NCI-H187 treated with DMSO at 0.1 percent for 48 hours (cell line): ENCODE measurements at places on chromosomes 11 and 22.
A peak's percentile ranks its signal among the peaks of the same experiment; 100 is the strongest.

DNA sequence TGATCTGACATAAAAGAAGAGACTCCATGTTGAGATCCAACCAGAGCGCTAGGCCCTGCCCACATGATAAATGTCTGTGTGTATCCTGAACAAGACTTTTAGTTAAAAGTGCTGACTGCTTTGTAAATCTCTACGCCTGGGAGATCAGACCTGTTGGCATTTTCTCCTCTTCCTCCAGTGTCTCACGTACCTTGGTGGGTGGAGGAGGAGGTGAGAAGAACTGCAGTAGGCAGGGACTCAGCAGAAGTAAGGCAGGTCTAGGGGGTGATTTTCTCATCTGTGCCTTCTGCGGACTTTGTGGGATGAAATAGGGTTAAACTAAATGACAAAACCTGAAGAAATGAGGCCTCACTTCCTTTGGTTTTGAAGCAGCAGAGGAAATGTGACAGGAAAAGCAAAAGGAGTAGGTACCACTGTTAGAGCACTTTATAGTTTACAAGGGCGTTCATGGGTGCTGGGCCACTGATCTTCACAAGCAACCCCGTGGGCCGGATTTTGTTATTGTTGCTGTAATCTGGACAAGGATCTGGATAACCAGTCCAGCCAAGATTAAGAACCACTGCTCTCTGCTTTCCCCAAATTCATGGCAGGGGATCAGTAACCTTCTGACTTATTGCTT is 36.7 kb upstream of the PLET1 start:
- DNase-seq, result no peak

DNA sequence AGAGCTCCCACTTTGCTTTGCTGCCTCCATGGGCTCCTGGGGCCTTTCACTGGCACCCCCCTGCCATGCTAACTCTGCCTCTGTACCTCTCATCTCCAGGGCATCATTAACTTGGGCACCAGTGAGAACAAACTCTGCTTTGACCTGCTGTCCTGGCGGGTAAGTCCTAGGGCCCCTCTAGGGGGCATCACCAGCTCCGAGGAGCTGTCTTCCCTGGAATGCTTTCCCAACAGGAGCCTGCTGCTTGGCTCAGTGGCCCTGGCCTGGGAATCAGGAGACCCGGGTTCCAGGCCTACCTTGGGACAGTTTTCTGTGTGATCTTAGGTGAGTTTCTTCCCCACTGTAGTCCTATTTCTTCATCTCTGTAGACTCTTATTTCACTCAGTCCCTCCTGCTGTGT is 5.1 kb downstream of the ACCS start:
- no peak for DNase-seq

GRCh38 chr11:955154-956063 is 29.7 kb downstream of the AP2A2 start:
- no peak for DNase-seq

- DNase-seq, result peak; percentile 3
Measured at GRCh38 chr22:36986242-36986821, 32.9 kb downstream of the TST start.

DNA sequence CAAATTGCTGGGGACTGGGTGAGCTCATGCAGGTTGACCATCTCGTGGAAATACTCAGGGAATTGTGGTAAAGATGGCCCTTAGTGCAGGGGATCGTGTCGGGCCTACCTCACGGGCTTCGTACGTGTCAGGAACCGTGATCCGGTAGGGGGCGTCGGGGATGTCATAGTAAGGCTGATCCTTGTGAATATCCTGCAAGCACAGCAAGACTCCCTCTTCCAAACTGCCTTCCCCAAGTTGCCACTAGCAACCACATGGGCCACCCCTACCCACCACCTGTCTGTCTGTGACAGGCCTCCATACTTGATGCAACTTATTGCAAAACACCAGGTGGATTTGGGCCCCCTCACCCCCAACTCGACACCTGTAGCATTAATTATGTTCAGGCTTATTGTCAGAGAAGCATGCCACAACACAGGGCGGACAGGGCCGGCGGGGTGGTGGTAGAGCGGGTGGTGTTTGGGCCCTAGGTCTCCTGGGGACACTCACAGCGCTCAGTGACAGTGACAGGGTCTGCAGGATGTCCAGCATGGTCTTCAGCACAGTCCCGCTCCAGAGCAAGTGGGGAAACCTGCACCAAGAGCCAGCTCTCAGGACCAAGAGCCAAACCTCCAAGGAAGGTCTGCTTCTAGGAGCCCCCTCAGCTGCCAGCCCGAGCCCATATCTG is 22.6 kb upstream of the SERPIND1 start:
- DNase-seq, result no peak

DNA sequence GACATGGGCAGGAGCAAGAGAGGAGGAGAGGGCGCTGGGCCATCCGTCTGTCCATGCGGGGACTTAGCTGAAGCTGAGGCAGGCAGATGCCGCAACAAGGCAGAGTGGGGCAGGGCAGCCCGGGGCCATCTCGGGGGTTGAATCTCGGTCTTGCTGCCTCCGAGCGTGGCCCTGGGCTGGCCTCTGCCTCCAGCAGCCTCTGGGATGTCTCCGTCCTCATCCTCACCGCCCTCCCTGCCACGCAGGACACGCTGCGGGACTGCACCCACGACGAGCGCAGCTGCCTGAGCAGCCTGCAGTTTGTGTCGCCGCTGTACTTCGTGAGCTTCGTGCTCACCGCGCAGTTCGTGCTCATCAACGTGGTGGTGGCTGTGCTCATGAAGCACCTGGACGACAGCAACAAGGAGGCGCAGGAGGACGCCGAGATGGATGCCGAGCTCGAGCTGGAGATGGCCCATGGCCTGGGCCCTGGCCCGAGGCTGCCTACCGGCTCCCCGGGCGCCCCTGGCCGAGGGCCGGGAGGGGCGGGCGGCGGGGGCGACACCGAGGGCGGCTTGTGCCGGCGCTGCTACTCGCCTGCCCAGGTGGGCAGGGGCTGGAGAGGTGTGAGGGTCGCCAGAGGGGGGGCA is 108.4 kb downstream of the CACNA1I start:
- DNase-seq, result no peak

DNA sequence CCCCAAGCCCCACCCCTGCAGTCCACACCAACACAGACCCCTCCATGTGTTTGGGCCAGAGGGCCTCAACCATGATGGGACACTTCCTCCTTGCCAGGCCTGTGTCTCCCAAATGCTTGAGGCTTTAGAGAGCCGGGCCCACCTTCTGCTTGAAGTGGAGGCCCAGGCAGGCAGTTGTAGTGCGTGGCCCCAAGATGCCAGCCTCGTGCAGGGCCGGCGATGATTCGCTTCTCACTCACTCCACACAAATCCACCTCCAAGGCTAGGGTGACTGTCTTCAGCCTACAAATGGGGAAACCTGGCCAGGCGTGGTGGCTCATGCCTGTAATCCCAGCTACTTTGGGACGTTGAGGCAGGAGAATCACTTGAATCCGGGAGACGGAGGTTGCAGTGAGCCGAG is 5.7 kb downstream of the PRR5 start:
- no peak for DNase-seq

DNA sequence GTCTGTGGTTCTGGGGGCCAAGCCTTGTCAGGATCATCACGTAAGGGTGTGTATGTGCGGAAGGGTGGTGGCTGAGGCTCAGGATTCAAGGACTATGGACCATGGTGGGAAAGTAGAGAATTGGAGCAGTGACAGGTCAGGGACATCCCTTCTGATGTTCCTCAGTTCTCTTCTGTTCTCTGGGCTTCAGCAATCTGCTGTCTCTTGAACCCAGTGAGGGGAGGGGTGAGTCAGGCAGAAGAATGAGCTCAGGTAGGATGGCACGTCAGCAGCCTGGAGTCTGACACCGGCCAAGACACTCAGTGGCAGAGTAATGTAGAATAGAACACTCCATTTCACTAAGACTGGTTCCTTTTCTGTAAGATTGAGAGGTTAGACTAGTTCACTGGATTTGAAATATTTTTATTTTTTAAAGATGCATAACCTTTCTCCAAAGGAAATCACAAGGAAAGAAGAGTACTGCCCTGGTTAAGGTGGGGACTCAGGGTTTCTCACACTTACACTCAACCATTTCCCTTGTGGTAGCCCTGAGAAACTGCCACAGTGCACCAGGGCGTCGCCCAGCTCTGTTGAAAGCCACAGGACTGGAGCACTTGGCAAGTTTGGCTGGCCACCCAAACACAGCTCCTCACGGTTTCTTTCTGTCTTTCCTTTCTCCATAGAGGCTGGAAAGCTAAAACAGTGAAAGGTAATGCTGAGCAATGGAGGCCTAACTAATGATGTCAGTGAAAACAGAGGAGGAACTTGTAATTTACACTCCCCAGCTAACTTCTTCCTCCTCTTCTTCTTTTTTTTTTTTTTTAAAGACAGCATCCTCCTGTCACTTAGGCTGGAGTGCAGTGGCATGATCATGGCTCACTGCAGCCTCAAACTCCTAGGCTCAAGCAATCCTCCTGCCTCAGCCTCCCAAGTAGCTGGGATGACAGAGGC is 23.1 kb upstream of the MICAL2 start:
- no peak for DNase-seq

GRCh38 chr22:45007391-45008185 is 2.2 kb downstream of the PHF21B start:
- DNase-seq, result no peak
